ENCODE measurements at places on chromosomes 12 and 14. TPM values are rescaled to one million over a fixed set of nuclear protein-coding genes. Genes with fewer than 3 reads are reported as not detected.

The TROAP gene
- total RNA-seq, result 2.6 TPM

The OR4E2 gene
- not detected for total RNA-seq

The KRT83 gene
- total RNA-seq, result 0.22 TPM

- no peak for DNase-seq
- H3K36me3 ChIP-seq, result no peaks in the 10 kb centered on the region
- H3K27me3 ChIP-seq, result no peaks in the 10 kb centered on the region
- no peak overlapping the region for H3K4me3 ChIP-seq
Measured at GRCh38 chr14:94361682-94362081, 26.7 kb downstream of the SERPINA1 start.

- no peak overlapping the region for H3K4me3 ChIP-seq
- DNase-seq, result no peak
- no peaks in the 10 kb centered on the region for H3K4me1 ChIP-seq
- no peaks in the 10 kb centered on the region for H3K27me3 ChIP-seq
- H3K27ac ChIP-seq, result no peak overlapping the region
Measured at GRCh38 chr12:24127919-24128721, 178.7 kb upstream of the SOX5 start.

DNA sequence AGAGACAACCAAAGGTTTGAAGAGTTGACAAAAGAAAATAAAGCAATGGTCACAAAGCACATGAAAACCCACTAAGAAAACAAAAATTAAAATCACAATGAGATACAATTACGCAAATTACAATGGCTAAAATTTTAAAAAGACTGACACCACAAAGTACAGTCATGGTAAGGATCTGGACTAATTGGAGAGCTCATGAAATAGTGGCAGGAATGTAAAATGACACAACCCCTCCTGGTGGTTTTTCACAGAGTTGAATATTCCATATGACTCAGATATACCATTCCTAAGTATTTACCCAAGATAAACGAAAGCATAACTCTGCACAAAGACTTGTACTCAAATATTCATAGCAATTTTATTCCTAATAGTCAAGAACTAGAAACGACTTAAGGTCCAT lies 65.9 kb downstream of the NOVA1 start:
- DNase-seq, result no peak
- H3K4me3 ChIP-seq, result no peak overlapping the region
- no peaks in the 10 kb centered on the region for H3K36me3 ChIP-seq
- no peaks in the 10 kb centered on the region for H3K4me1 ChIP-seq
- H3K27me3 ChIP-seq, result no peaks in the 10 kb centered on the region

DNA sequence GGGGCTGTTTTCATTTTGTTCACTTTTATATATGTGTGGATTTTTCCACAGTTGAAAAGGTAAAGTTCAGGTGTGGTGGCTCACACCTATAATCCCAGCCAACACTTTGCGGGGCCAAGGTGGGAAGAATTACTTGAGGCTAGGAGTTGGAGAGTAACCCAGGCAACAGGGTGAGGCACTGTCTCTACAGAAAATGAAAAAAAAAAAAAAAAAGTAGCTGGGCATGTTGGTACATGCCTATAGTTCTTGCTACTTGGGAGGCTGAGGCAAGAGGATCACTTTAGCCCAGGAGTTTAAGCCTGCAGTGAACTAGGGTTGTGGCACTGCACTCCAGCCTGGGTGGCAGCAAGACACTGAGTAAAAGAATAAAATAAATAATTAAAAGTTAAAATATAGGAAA lies 326.5 kb downstream of the NAV3 start:
- no peak for DNase-seq
- no peaks in the 10 kb centered on the region for H3K36me3 ChIP-seq
- H3K27me3 ChIP-seq, result no peaks in the 10 kb centered on the region
- H3K27ac ChIP-seq, result no peak overlapping the region

DNA sequence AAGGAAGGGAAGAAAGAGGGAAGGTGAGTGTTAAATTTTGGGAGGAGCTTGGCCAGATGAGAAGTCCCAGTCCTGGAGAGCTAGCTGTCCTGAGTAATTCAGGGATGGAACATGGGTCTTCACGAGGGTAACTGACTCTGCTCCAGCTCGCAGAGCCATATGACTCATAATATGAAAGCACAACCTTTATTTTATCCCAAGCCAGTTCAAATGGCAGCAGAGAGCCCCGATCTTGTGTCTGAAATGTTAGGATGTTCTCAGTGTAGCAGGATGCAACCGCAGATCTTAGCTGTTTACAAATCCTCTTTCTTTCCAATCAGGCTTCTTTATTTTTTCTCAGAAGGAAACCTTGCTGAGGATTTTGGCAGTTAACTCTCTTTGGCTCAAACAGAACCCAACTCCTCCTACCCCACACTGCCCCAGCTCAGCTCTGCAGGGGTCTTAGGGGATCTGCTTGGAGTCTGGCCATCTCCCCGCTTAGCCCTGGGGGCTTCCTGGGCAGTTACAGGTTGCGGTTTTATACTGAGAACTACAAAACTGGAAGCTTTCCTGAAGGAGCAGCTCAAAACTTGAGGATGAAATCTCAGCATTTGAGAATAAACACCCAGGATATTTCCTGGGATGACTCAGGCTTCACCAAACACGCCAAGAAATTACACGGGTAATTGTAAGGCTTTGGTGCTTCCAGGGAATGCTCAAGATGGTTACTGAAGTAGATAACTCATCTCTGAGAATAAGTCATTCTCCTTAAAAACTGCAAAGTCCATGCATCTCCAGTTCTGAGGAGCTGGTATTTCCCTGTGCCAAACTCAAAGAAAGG lies 92.5 kb downstream of the VCPKMT start:
- H3K27ac ChIP-seq, result no peak overlapping the region
- H3K36me3 ChIP-seq, result no peaks in the 10 kb centered on the region
- no peak overlapping the region for H3K4me3 ChIP-seq
- no peaks in the 10 kb centered on the region for H3K27me3 ChIP-seq
- no peak for DNase-seq
- peaks cover 2% of the 10 kb centered on the region for H3K4me1 ChIP-seq

- peaks cover 4% of the 10 kb centered on the region for H3K4me1 ChIP-seq
- H3K36me3 ChIP-seq, result no peaks in the 10 kb centered on the region
- H3K4me3 ChIP-seq, result no peak overlapping the region
- no peak overlapping the region for H3K27ac ChIP-seq
- no peaks in the 10 kb centered on the region for H3K27me3 ChIP-seq
Measured at GRCh38 chr14:25056688-25057078, 6.7 kb upstream of the STXBP6 start.

DNA sequence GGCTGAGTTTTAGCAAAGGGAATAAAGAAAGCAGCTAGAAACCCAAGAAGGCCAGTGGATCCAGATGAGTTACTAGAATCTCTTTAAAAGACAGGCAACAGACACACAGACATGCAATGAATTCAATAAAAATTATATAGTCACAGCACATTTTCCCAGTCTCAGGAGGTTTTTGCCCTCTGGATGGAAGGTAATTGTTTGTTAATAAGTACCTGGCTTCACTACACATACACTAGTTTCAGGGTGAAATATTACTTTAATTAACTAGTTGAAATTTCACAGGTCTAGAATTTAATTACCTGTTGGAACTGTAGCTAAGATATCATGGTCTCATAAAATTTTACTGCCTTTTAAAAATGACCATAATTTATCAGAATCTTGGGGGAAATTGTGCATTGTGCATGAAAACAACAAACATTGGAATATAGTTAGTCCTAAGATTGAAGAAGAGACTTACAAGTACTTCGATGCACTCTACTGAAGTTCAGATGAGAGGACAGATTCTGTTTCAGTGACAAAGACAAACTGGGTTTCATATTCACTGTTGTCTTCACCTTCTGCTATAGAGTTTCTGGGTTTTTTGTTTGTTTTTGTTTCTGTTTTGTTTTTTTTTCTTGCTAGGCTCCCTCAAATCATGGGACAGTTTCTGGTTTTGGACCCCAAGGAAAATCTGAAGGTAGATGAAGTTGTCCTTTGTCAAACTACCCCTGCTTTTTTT lies 277.0 kb upstream of the GARIN6 start:
- DNase-seq, result no peak
- no peaks in the 10 kb centered on the region for H3K36me3 ChIP-seq
- H3K4me3 ChIP-seq, result no peak overlapping the region
- H3K27ac ChIP-seq, result no peak overlapping the region
- no peaks in the 10 kb centered on the region for H3K4me1 ChIP-seq

DNA sequence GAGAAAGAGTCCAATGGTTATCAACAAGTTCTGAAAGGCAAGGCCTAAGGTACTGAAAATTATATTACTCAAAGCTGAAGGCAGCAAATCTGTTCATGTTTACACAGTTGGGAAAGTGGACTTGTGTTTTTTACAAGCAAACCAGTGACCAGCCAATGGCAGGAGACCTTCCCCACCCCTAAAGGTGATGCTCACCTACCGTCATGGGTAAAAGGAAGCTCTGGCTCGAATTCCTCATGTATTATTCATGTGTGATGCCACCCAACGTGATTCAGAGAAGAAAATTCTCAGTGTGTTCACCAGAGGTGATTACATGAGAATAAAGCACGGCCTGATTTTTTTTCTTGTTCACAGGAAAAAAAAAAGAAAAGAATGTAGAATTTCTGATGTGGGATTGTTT lies 1161.2 kb upstream of the SEL1L start:
- H3K27ac ChIP-seq, result no peak overlapping the region
- H3K4me3 ChIP-seq, result no peak overlapping the region
- H3K36me3 ChIP-seq, result no peaks in the 10 kb centered on the region

- H3K36me3 ChIP-seq, result no peaks in the 10 kb centered on the region
- DNase-seq, result no peak
- no peaks in the 10 kb centered on the region for H3K4me1 ChIP-seq
- no peak overlapping the region for H3K27ac ChIP-seq
Measured at GRCh38 chr12:130222519-130223218, 60.4 kb downstream of the FZD10 start.

DNA sequence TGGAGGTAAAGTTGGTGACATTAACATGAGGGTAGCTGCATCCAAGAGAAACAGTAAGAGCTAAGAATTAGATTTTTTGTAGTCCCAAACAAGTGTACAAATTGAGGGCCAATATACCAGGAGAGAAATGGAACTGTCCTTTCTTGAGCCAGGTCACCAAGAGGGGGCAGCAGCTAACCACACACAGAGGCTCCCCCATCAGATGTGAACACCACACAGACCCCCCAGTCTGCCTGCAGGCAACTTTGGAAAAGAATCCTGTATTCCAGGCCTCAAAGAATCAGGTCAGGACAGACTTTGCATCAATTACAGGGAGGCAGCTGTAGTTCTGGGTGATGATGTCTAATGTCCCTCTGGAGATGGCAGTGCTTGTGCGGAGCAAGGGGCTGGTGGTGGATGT lies 77.9 kb downstream of the SPTB start:
- no peaks in the 10 kb centered on the region for H3K4me1 ChIP-seq
- no peak for DNase-seq
- H3K4me3 ChIP-seq, result no peak overlapping the region
- H3K27ac ChIP-seq, result no peak overlapping the region
- H3K36me3 ChIP-seq, result no peaks in the 10 kb centered on the region
- no peaks in the 10 kb centered on the region for H3K27me3 ChIP-seq

DNA sequence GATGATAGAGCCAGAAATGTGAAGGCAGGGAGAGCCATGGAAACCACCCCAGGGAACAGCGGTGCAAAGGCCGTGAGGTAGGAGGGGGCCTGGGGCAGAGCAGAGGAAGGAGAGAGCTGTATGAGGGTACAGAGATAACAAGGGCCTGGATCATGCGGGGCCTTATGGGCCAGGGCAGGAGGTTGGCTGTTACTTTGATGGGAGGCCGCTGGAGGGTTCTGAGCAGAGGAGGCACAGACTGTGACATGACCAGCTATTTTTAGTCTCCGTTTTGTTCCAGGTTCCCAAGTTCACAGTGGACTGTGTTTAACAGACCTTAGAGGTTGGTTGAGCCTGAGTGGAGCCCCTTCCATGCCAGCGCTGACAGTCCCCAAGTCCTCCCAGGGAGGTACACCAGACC lies 118.6 kb downstream of the GCH1 start:
- DNase-seq, result no peak
- H3K4me1 ChIP-seq, result peaks cover 2% of the 10 kb centered on the region
- no peak overlapping the region for H3K4me3 ChIP-seq
- peaks cover 3% of the 10 kb centered on the region for H3K36me3 ChIP-seq

DNA sequence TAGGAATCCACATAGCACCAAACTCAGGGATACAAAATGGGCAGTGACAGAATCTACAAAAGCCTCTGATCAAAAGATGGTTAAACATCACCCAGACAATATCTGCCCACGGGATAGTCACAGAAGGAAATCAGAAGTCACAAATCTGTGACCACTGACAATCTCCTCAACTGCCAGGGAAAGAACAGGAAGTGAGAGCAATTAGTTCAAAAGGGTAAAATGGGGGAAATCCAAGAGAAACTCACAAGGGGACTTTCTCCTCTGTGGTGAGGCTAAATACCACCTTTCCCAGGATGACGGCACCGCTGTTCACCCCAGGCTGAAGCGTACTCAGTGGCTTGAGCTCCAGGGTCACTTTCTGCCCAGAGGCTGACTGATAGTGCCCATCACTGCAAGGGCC lies 10.7 kb downstream of the TTC5 start:
- no peaks in the 10 kb centered on the region for H3K27me3 ChIP-seq
- peaks cover 45% of the 10 kb centered on the region for H3K36me3 ChIP-seq
- H3K27ac ChIP-seq, result no peak overlapping the region
- no peak for DNase-seq
- no peak overlapping the region for H3K4me3 ChIP-seq
- H3K4me1 ChIP-seq, result no peaks in the 10 kb centered on the region

GRCh38 chr12:122503147-122503751 lies 2.5 kb upstream of the ZCCHC8 start:
- H3K36me3 ChIP-seq, result peaks cover 51% of the 10 kb centered on the region
- no peak for DNase-seq
- no peak overlapping the region for H3K27ac ChIP-seq
- H3K27me3 ChIP-seq, result no peaks in the 10 kb centered on the region
- H3K4me1 ChIP-seq, result peaks cover 17% of the 10 kb centered on the region

- H3K27me3 ChIP-seq, result no peaks in the 10 kb centered on the region
- H3K4me1 ChIP-seq, result peaks cover 28% of the 10 kb centered on the region
- H3K27ac ChIP-seq, result peak within 1 kb of the TSS; percentile 85
- DNase-seq, result no peak
- H3K36me3 ChIP-seq, result peaks cover 24% of the 10 kb centered on the region
- H3K4me3 ChIP-seq, result peak within 1 kb of the TSS; percentile 92
Measured at GRCh38 chr14:24232645-24233537, at the start of gene GMPR2. TSS of gene GMPR2 (plus strand) at chr14:24232929. CDS start at chr14:24233254, 325 bp downstream.

DNA sequence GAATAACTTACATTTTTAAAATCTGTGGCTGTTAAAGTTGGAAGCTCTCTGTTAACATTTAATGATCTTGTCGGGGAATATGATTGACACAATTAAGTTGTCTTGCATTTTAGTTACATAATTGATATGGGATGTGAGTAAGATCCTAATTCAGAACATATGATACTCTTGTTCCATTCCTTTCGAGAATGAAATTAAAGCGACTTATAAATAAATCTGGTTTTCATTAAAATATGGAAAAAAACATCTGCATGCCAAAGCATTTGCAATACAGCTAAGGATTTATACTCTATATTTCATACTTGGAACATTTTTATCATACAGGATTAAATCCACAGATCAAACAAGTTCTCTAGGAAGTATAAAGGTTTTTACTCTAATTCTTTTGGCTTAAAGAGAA lies 52.0 kb downstream of the SLC38A6 start:
- H3K27ac ChIP-seq, result no peak overlapping the region
- H3K27me3 ChIP-seq, result no peaks in the 10 kb centered on the region
- no peaks in the 10 kb centered on the region for H3K36me3 ChIP-seq
- H3K4me1 ChIP-seq, result no peaks in the 10 kb centered on the region

GRCh38 chr12:104570174-104570907 lies 113.6 kb downstream of the CHST11 start:
- H3K27me3 ChIP-seq, result no peaks in the 10 kb centered on the region
- peaks cover 4% of the 10 kb centered on the region for H3K4me1 ChIP-seq
- no peak overlapping the region for H3K4me3 ChIP-seq
- no peaks in the 10 kb centered on the region for H3K36me3 ChIP-seq
